ENCODE measurements at places on chromosomes 7 and 10.

GRCh38 chr7:82410461-82410860 is 33.1 kb downstream of the CACNA2D1 start:
- no peak for DNase-seq

DNA sequence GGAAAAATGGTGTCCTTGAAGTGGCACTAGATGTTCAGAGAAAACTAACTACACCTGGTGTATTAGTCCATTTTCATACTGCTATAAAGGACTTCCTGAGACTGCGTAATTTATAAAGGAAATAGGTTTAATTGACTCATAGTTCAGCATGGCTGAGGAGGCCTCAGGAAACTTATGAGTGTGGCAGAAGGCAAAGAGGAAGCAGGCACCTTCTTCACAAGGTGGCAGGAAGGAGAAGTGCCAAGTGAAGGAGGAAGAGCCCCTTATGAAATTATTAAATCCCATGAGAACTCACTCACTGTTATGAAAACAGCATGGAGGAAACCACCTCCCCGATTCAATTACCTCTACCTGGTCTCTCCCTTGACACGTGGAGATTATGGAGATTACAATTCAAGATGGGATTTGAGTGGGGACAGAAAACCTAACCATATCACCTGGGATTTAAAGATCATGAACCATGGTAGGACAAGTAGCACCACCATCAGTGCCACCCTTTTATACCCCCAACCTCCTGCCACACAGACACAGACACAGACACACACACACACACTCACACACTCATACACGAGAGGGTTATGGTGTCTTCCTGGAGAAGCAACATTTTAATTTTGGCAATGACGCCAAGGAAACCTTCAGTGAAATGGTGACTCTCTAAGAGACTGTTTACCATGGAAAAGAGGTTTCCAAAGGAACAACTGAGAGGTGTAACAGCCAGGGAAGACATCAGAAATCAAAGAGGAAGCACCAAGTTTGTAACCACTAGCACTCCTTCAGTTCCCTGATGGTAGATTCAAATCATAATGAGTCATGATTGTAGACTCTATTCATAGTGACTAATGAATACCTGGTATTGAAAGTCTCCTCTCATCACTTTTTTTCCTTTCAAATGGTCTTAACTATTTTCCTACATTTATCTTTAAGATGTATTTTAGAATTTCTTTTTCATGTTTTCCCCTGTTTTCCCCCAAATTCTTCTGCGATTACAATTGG is 41.8 kb upstream of the WNT16 start:
- DNase-seq = no peak

DNA sequence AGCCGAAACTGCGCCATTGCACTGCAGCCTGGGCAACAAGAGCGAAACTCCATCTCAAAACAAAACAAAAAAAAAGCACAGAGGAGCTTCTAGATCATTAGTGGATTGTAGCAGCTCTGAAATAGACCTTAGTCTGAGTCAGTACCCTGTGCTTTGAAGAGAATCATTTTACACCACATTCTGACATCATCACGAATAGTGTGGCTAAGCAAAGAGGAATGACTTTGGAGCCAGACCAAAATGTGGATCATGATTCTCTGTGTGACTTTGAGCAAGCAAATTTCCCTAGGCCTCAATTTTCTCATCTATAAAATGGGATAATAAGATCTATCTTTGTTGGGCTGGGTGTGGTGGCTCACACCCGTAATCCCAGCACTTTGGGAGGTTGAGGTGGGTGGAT is 618.9 kb downstream of the CALN1 start:
- DNase-seq = no peak

DNA sequence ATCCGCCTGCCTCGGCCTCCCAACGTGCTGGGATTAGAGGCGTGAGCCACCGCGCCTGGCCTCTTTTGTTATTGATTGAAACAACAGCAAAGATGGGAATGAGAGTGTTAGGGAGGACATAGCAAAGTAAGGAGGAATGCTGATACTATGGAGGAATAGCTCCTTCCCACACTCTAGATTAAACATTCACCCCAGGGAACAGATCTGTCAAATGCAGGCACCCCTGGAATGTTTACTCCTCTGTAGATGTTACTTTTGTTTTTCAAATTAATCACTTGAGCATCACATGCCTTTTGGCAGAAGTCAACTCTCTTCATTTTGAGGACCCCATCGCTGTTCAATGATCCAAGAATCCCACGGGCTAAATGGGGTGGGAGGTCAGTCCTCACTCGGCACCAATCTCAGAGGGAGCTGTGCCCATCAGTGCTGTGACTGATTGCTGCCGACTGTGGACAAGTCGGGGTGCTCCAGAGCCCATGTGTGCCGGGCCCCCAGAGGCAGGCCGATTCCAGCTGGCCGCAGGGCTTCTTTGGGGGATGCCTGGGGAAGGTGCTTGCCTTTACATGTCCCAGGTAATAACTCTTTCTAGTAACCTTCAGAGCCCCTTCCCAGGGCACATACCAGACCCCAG is 10.2 kb upstream of the COBL start:
- no peak for DNase-seq

- DNase-seq = no peak
These were observed 20.9 kb downstream of the RAMP3 start for GRCh38 chr7:45178241-45179225.

DNA sequence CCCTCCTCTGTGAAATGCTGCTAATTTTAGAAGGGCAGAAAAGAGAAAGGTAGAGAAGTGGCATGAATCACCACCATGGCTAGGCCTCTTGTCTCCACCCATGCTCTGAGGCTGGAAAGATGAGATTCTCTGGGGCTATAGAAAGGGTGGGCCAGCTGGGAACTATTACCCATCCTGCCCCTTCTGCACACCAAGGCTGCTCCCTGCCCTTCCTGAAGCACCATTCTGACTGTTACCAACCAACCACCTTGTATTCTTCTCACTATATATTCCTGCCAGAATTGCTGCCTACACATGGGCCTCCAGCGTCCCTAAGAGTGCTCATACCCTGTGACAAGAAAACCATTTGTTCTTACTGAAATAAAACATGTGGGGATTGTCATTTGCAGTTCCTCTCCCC is 11.4 kb upstream of the DLX6 start:
- DNase-seq = no peak

GRCh38 chr10:83673316-83673715 is 466.0 kb upstream of the GHITM start:
- DNase-seq = no peak

DNA sequence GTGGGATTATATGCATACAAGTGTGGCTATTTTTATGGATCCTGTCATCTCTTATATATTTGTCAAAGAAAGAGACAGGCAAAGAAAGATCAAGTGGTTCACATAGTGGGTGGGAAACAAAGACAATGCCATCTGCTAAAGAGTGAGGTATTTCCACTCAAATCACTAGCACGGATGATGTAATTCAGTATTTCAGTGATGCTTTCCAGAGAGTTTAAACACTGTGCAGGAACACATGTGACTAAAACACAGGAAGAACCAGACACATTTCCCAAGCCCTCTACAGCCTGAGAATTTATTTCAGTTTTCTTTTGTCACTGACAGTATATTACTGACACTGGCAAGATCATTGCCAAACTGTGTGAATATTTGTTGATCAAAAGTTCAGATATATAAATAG is 885.7 kb upstream of the CELF2 start:
- DNase-seq = no peak

GRCh38 chr7:139681463-139681755 is 96.4 kb downstream of the HIPK2 start:
- DNase-seq = no peak

GRCh38 chr10:119503821-119504220 is 38.7 kb downstream of the RGS10 start:
- DNase-seq = no peak

GRCh38 chr7:2954433-2954853 is 89.2 kb downstream of the CARD11 start:
- DNase-seq = no peak

DNA sequence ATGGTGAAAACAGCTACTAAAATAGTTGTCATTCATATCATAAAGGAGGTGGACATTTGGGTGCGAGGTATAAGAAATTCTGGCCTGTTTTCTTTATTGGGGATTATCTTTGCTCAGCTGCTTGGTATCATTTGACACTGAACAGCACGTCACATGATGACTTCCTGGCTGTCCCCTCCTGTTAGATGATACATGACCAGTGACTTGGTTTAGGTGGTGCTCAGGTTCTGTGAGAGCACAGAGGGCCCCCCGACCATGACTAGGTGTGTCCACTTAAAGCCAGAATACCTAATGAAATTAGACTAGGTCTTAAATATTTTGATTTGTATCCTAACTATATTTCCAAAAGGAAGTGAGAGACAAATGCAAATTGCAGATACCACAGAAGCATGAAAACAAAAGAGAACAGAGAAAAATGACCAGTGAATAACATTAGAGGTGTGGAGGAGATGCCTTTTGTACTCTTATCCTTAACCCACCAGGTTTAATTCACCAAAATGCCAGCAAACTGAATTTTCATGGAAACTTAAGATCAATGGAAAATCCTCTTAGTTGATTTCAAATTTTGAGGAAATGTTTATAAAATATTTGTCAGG is 50.6 kb upstream of the GJD4 start:
- DNase-seq = no peak

- DNase-seq = no peak
These were observed 226.2 kb downstream of the COBL start for GRCh38 chr7:51090411-51090810.

All from HuH-7.5 (cell line).